Lower lobe of right lung (tissue), 2 donors: ENCODE measurements at places on chromosomes 1 and 21. TPM values are rescaled to one million over a fixed set of nuclear protein-coding genes. Genes with fewer than 3 reads are reported as not detected.
A peak's percentile ranks its signal among the peaks of the same experiment; 100 is the strongest.

Gene FMO3
- 13.4 TPM for total RNA-seq

Gene SLC25A34
- 3.5 TPM for total RNA-seq

Gene SMG7
- total RNA-seq: 58.9 TPM

Gene DPT
- total RNA-seq: 18.6 TPM

DNA sequence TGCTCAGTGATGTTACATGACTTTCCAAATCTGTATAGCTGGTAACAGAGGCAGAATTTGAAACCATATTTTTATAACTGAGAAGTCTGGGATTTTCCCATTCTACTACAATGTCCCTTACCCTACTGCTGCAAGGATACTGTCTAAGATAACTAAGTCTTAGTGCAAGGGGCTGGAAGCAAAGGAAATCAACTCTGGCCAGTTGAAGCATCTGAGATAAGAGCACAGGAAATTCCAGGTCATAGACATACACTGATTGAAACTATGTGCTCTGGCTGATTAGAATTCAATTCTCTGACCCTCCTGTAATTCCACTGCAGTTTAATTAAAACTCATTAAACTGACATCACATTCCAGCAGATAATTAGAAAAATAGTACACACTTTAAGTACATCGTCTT, 267.7 kb upstream of the C1orf87 start:
- no peaks in the 10 kb centered on the region for H3K36me3 ChIP-seq
- no peak overlapping the region for H3K4me3 ChIP-seq
- no peaks in the 10 kb centered on the region for H3K4me1 ChIP-seq
- DNase-seq: no peak
- H3K27me3 ChIP-seq: no peaks in the 10 kb centered on the region

DNA sequence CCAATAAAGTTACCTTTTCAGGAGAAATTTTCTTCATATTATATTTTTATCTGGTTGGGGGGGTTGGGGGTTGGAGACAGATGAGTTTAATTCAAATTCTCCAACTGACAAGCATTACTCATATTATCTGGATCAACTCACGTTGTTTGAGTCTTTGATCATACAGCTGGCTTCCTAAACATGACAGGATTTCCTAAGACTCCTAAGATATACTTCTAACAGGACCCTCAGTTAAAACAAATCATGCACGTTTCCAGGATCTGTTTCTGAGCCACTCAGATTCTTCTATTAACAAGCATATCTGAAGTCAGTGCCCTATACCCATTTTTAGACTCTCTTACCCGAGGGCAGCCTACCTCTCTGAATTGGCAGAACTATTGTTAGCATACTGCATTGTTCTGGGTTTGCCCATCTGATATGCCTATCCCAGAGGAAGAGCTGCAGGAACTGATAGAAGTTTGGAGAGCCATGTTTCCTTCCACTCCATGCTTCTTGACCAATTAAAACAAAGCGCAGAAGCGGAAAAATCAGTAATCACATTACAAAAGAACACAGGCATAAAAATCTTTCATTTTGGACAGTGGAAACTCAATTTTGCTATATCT, 653.9 kb downstream of the LTN1 start:
- no peak for DNase-seq
- peaks cover 24% of the 10 kb centered on the region for H3K4me1 ChIP-seq
- H3K27me3 ChIP-seq: no peaks in the 10 kb centered on the region
- H3K4me3 ChIP-seq: no peak overlapping the region

- peaks cover 35% of the 10 kb centered on the region for H3K36me3 ChIP-seq
- peak overlapping the region; percentile 81 for H3K27ac ChIP-seq
- H3K4me1 ChIP-seq: peaks cover 72% of the 10 kb centered on the region
- DNase-seq: no peak
- H3K27me3 ChIP-seq: no peaks in the 10 kb centered on the region
Measured at GRCh38 chr1:9244501-9245229, 10.1 kb downstream of the H6PD start.

DNA sequence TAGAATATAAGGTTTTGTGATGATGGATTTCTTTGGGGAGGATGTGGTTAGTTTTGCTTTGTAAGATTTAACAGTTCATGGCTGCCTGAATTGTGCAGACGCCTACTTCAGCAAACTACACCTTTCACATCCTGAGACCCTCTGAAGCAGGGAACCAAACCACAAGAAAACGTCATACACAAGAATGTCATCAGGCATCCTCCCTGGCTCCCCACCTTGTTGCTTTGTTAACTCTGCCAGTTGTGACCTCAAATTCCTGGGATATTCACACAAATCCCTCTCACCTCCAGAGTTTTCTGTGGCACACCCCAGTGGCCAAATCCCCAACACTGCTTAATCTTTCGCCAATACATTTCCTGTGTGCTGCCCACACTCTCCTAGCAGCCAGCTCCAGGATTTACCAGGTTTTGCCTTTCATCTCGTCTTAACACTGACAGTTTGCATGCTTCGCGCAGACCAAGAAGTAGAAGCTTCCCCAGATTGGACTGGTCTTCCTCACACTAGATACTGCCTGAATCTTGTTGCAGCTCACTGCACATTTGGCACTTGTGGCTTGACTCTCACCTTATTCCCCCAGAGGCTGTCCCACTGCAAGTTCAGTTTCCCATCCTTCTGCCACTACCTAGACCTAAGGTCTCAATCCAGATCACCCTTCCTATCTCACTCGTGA, 51.1 kb upstream of the CTTNBP2NL start:
- no peak overlapping the region for H3K27ac ChIP-seq
- H3K36me3 ChIP-seq: no peaks in the 10 kb centered on the region
- H3K4me1 ChIP-seq: no peaks in the 10 kb centered on the region
- no peaks in the 10 kb centered on the region for H3K27me3 ChIP-seq
- no peak for DNase-seq

DNA sequence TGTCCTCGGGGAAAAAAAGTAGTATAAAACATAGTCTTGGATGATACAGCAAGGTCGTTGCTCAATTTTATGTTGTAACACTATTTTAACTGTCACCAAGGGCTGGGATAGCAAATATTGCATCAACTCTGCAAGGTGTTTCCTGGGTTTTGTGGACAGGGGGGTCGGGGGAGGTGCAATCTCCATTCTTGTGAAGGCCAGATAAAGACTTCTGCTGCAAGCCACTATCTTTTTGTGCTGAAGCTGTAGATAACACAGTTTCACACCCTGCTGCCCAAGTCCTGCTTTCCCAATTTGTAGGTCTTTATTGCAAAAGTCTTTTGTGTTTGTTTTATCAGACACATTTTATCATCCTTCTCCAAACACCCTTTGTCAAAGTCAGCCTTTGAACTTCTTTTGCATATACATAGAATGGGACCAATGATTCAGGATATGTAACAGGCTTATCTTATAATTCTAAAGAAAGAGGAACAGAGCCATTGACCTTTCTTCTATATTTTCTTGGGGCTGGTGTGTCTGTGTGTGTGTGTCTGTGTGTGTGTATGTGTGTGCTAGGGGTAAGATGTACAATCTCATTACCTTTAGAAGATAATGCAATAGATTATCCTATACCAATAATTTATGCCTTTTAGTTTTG, 140.6 kb downstream of the RUNX1 start:
- H3K36me3 ChIP-seq: no peaks in the 10 kb centered on the region
- H3K4me1 ChIP-seq: peaks cover 46% of the 10 kb centered on the region
- H3K27ac ChIP-seq: no peak overlapping the region
- no peaks in the 10 kb centered on the region for H3K27me3 ChIP-seq
- H3K4me3 ChIP-seq: no peak overlapping the region

- H3K27ac ChIP-seq: no peak overlapping the region
- H3K36me3 ChIP-seq: no peaks in the 10 kb centered on the region
- no peaks in the 10 kb centered on the region for H3K27me3 ChIP-seq
- DNase-seq: peak; percentile 58
Measured at GRCh38 chr1:48610628-48611542, 138.9 kb upstream of the SPATA6 start.

- peaks cover 7% of the 10 kb centered on the region for H3K4me1 ChIP-seq
- H3K27me3 ChIP-seq: no peaks in the 10 kb centered on the region
Measured at GRCh38 chr1:162335126-162335525, 41.5 kb downstream of the SPATA46 start.

GRCh38 chr1:25650289-25650576, 33.6 kb downstream of the MAN1C1 start:
- DNase-seq: no peak
- no peaks in the 10 kb centered on the region for H3K36me3 ChIP-seq
- no peaks in the 10 kb centered on the region for H3K4me1 ChIP-seq
- no peaks in the 10 kb centered on the region for H3K27me3 ChIP-seq

GRCh38 chr1:45340816-45341466, 701 bp upstream of the MUTYH start:
- H3K4me1 ChIP-seq: peaks cover 34% of the 10 kb centered on the region
- no peak for DNase-seq
- peak overlapping the region; percentile 92 for H3K4me3 ChIP-seq
- no peaks in the 10 kb centered on the region for H3K27me3 ChIP-seq

- H3K27ac ChIP-seq: peak within 1 kb of the TSS; percentile 68
- no peaks in the 10 kb centered on the region for H3K27me3 ChIP-seq
- H3K4me3 ChIP-seq: peak within 1 kb of the TSS; percentile 29
- DNase-seq: peak; percentile 87
- peaks cover 25% of the 10 kb centered on the region for H3K36me3 ChIP-seq
Measured at GRCh38 chr1:153616144-153616916, at the start of gene S100A14. Gene S100A14 (minus strand): TSS chr1:153616325. CDS start chr1:153615858, 467 bp downstream.

DNA sequence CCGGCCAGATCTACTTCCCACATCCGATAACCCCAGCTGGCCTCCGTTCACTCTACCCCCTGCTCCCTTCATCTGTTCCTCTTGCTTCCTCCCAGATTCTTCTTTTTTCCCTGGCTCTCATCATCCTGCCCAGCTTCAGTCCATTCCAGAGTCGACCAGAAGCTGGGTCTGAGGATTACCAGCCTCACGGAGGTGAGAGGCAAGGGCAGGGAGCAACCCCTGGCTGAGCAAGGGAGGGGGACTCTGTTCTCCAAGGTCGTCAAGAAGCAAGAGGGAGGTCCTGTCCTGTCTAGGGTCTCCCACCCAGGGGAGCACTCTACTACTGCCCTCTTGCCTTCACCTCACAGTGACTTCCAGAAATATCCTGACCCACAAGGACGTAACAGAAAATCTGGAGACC, 3.9 kb downstream of the JTB start:
- H3K4me3 ChIP-seq: no peak overlapping the region
- DNase-seq: no peak
- peaks cover 25% of the 10 kb centered on the region for H3K4me1 ChIP-seq
- H3K36me3 ChIP-seq: peaks cover 36% of the 10 kb centered on the region
- no peak overlapping the region for H3K27ac ChIP-seq
- H3K27me3 ChIP-seq: no peaks in the 10 kb centered on the region
